Activated CD4-positive, alpha-beta memory T cell treated with anti-CD3 and anti-CD28 coated beads for 36 hours (primary cell): ENCODE measurements at places on chromosomes 6 and 20. TPM values are rescaled to one million over a fixed set of nuclear protein-coding genes. Genes with fewer than 3 reads are reported as not detected.

The PI3 gene
- total RNA-seq = not detected

GRCh38 chr20:63377256-63377941 lies 16.2 kb upstream of the CHRNA4 start:
- DNase-seq = no peak

DNA sequence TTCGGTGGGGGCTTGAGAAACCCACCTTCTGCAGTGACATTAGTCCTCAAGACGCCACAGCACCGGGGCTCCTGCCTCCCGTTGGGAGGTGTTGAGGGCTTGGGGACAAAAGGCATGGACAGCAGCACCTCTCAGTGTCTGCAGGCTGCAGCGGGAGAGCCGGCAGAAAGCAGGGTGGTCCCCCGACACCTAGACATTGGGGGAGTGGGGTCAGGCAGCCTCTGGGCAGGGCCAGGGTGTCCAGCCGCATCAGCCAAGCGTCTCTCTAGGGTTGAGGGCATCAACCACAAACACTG lies 264.7 kb downstream of the TAF4 start:
- DNase-seq = no peak

The FNDC1 gene
- total RNA-seq = not detected
